ENCODE measurements at places on chromosomes 12 and 14. TPM values are rescaled to one million over a fixed set of nuclear protein-coding genes. Genes with fewer than 3 reads are reported as not detected.
A peak's percentile ranks its signal among the peaks of the same experiment; 100 is the strongest.

GRCh38 chr12:49669796-49670195, 37.4 kb downstream of the FMNL3 start:
- H3K36me3 ChIP-seq = no peaks in the 10 kb centered on the region
- DNase-seq = no peak

DNA sequence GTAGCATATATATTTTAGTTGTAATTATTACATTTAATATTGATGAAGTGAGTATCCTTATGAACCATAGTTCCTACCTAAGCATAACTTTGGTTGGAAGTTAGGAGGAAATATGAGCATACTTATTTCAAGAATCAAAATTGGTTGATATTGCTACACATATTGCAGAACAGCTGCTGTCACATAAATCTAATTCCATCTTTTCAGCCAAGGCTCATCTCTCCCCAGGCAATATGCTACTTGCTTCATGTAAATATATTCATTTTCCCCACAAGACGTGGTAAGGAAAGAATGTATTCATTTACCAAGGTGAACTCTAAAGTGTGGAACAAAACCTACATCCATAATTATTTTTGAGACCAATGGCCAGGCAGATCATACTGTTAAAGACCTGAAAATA, 62.5 kb upstream of the HIF1A start:
- no peaks in the 10 kb centered on the region for H3K4me1 ChIP-seq
- H3K27me3 ChIP-seq = no peaks in the 10 kb centered on the region
- H3K4me3 ChIP-seq = no peak overlapping the region
- DNase-seq = no peak
- H3K27ac ChIP-seq = no peak overlapping the region

Gene KRT79
- total RNA-seq = not detected

DNA sequence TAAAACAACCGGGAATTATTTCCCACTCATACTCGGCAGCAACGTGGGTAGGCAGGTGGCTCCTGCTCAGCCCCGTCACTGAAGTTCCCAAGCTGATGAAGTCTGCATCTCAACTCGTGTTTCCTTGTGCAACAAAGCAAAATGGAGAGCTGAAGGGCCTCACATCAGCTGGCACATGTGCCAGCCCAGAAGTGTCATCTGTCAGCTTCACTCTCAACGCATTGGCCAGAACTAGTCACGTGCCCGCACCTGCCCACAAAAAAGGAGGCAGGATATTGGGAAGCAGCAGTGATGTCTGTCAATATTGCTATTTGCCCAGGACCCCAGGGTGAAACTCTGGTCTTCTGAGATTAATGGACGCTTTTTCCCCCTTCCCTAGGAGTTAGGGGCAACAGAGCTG, 344.0 kb downstream of the BCL11B start:
- no peak overlapping the region for H3K4me3 ChIP-seq
- H3K36me3 ChIP-seq = no peaks in the 10 kb centered on the region
- no peak for DNase-seq
- H3K4me1 ChIP-seq = no peaks in the 10 kb centered on the region
- no peaks in the 10 kb centered on the region for H3K27me3 ChIP-seq

DNA sequence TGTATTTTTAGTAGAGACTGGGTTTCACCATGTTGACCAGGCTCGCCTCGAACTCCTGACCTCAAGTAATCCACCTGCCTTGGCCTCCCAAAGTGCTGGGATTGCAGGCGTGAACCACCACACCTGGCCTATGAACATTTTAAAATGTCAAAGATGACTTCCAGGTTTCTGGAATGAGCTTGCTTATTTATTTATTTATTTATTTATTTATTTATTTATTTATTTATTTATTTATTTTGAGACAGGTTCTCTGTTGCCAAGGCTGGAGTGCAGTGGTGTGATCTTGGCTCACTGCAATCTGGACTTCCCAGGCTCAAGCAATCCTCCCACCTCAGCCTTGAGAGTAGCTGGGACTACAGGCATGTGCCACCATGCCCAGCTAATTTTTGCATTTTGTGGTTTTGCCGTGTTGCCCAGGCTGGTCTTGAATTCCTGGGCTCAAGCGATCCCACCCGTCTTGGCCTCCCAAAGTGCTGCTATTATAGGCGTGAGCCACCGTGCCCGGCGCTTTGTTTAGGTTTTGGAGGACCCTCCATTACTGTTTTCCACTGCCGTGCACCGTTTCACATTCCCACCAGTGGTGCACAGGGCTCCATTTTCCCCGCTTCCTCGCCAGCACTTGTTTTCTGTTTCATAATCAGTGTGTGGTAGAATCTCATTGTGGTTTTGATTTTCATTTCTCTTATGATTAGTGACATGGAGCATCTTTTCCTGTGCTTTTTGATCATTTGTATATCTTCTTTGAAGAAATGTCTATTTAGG, 6.4 kb upstream of the CFAP251 start:
- DNase-seq = no peak
- H3K4me3 ChIP-seq = no peak overlapping the region
- no peaks in the 10 kb centered on the region for H3K4me1 ChIP-seq
- no peak overlapping the region for H3K27ac ChIP-seq

DNA sequence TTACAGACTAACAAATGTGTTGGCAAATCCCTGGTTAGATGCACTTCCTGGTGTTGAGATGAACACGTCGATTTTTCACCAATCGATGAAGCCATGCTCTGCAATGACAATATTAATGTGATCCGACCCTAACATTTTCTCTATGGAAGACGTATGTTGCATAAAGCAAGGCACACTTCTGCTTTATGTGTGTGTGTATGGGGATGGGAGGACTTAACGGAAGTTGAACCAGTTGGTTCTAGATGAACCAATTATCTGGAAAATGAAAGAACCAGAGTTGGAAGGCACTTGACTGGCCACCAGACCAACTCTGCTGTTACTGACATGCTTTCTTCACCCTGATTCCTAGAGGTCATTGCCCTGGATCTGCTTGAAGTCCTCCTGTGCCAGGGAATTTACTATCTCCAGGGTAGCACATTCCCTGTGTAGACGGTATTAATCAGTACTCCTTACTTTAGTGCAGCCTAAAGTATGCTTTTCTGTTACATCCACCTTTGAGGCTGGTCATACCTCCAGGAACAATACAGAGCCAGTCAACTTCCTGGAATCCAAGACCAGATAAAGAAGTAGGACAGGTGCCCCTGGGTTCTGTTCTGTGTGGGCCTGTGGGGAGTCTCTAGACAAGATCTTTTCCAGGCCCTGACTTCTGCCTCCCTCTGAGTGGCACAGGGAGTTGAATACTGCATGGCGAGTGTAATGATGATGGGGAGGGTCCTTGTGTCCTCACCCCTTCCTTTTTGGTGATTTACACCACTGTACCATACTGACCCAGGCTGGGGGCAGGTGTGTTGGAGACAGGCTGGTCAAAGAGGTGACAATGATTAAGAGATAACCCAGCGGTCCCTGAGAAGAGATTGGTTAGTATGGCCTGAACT, 4.1 kb downstream of the SDR39U1 start:
- no peak overlapping the region for H3K27ac ChIP-seq
- no peaks in the 10 kb centered on the region for H3K4me1 ChIP-seq
- no peaks in the 10 kb centered on the region for H3K27me3 ChIP-seq
- H3K4me3 ChIP-seq = no peak overlapping the region

Gene PYGL
- 80.8 TPM for total RNA-seq

- H3K36me3 ChIP-seq = no peaks in the 10 kb centered on the region
- H3K27ac ChIP-seq = no peak overlapping the region
- H3K4me1 ChIP-seq = no peaks in the 10 kb centered on the region
- H3K27me3 ChIP-seq = no peaks in the 10 kb centered on the region
Observed at GRCh38 chr12:27237790-27238771, 6.0 kb upstream of the STK38L start.

DNA sequence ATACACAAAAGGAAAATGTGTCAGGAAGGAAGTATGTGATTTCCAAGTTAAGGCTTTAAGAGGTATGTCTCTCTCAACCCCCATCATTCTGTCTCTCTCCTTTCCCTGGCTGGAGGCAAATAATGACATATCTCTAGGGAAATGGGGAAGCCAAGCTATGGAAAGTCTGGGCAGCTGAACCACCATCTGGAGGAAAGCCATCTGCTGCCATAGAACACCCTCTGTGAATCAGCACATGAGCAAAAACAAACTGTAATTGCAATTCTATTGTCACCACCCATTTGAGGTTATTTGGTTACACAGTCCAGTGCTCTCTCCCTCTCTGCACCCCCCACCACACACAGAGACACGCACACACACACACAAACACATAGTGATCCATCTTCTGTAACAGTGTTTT, 766.2 kb downstream of the FLRT2 start:
- no peak for DNase-seq
- H3K27me3 ChIP-seq = no peaks in the 10 kb centered on the region
- no peaks in the 10 kb centered on the region for H3K36me3 ChIP-seq
- H3K27ac ChIP-seq = no peak overlapping the region

Gene IFNG-AS1
- total RNA-seq = not detected

Gene PHETA1
- total RNA-seq = 17.2 TPM

- no peaks in the 10 kb centered on the region for H3K27me3 ChIP-seq
- H3K4me3 ChIP-seq = no peak overlapping the region
- H3K27ac ChIP-seq = no peak overlapping the region
- DNase-seq = no peak
- no peaks in the 10 kb centered on the region for H3K36me3 ChIP-seq
- H3K4me1 ChIP-seq = peaks cover 91% of the 10 kb centered on the region
Observed at GRCh38 chr14:48967419-48967818, 618.8 kb downstream of the RPS29 start.

- no peaks in the 10 kb centered on the region for H3K27me3 ChIP-seq
- H3K27ac ChIP-seq = no peak overlapping the region
- H3K4me3 ChIP-seq = no peak overlapping the region
- H3K4me1 ChIP-seq = peaks cover under 1% of the 10 kb centered on the region
- no peaks in the 10 kb centered on the region for H3K36me3 ChIP-seq
Observed at GRCh38 chr14:51336734-51337133, 96.7 kb downstream of the TMX1 start.

DNA sequence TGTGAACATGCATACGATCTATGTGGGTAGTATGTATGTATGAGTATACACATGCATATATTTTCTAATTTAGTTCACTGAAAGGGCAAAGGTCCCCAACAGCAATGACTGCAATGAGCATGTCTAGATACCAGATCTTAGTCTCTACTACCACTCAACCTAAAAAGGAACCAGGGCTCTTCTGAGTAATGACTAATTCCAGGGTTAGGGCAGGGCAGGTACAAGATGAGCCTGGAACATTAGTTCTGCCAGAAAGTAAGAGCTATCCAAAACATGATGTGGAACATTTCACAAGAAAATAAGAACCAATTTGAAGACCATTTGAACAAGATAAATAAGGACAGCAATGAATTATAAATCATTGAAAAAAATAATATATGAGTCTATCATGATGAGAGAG, 91.3 kb upstream of the PDZRN4 start:
- H3K36me3 ChIP-seq = no peaks in the 10 kb centered on the region
- no peak overlapping the region for H3K4me3 ChIP-seq
- no peaks in the 10 kb centered on the region for H3K4me1 ChIP-seq
- no peak for DNase-seq

Gene DCN
- total RNA-seq = not detected

DNA sequence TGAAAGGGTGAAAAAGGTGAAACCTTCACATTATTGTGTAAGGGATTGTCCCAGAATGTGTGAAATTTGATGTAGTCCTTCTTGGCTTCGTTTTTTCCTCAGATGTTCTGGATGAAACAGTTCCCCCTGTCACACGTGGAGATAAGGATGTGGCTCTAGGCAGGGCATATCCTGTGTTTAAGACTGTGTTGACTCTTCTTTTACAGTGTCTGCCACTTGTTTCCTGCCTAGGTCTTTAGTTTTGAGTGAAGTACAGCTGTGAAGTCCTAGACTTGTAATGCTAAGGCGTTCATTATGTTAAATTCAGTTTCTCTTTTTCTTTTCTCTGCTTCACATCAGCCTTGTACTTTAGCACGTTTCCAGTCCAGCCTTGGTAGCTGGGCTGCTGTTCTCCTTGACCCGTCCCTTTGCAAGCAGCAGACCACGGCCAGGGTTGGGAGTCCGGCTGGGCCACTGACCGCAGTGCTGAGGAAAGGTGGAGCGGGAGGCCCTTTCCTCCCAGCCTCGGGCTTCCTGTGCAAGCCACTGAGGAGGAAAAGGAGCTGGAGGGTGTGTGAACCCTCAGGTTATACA, 59.1 kb downstream of the RASSF3 start:
- H3K4me3 ChIP-seq = no peak overlapping the region
- H3K27ac ChIP-seq = peak overlapping the region; percentile 57
- H3K4me1 ChIP-seq = peaks cover 91% of the 10 kb centered on the region
- no peaks in the 10 kb centered on the region for H3K27me3 ChIP-seq

Gene HRK
- total RNA-seq = 1.3 TPM

Gene PRICKLE1
- total RNA-seq = 3.8 TPM

DNA sequence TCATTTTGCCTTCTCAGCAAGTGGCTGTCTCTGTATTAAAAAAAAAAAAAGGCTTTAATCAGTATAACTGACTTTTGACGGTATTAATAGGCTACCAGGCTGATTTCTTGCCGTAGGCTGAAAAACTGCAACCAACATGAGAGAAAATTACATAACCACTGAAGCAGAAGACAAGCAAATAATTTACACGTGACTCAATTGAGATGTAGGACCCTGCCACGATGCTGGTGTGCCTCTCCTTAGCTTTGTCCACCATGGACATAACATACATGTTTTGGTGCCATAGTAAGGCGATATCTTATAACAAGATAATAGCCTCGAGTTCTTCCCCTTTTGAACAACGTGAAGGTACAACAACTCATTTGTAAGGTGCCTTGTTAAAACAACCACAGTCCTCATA, 88.7 kb upstream of the GRIP1 start:
- H3K36me3 ChIP-seq = no peaks in the 10 kb centered on the region
- no peak overlapping the region for H3K27ac ChIP-seq
